Breast epithelium (tissue), 4 donors: ENCODE measurements at places on chromosomes 5 and 9. TPM values are rescaled to one million over a fixed set of nuclear protein-coding genes. Genes with fewer than 3 reads are reported as not detected.

GRCh38 chr5:132065351-132065937 is 5.0 kb downstream of the IL3 start:
- DNase-seq = no peak
- H3K27ac ChIP-seq = no peak overlapping the region
- H3K27me3 ChIP-seq = no peaks in the 10 kb centered on the region
- no peaks in the 10 kb centered on the region for H3K4me1 ChIP-seq
- no peaks in the 10 kb centered on the region for H3K36me3 ChIP-seq

DNA sequence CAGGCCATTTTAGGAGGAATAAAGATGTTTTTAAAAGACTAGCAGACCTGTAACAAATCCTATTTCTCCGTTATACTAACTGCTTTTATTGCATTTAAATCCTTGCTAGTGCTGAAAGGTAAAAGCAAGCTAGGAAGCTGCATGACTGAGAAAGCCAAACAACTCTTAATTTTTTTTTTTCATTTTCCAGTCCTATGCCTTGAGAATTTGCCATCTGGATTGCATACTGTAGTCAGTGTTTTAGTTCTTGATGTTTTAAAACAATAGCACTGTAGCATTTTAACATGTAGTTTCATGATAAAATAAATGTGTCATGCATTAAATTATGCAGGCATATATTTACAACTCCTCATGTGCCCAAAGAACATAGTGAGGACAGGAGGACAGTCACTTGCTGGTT is 108.4 kb upstream of the FGF10 start:
- DNase-seq = no peak
- H3K4me1 ChIP-seq = no peaks in the 10 kb centered on the region
- no peaks in the 10 kb centered on the region for H3K36me3 ChIP-seq

DNA sequence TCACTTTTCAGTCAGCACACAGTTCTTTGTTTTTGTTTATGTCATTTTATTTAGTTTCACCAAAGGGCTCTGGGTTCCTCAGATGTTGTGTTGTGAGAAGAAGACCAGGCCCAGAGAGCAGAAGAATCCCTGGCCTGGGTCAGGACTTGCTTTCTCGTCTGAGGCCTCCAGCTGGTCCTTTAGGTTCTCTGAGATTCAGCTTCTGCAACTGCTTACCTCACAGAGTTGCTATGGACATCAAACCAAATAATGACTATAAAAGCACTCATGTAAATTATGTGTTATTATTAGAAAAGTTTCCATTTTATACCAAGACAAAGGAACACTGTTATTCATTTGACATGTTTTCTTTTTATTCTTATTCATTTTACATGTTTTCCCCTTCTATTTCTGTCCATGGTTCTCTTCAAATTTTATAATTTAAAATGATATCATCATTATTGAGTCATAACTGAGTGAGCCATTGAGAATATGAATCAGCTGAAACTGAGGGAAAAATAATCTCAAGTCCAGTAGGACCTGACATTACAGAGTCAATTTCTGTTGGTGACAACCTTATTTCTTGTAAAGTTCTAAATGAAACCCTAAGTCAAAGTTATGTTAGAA is 44.0 kb upstream of the GLRX start:
- no peak for DNase-seq
- H3K27ac ChIP-seq = no peak overlapping the region
- H3K4me3 ChIP-seq = no peak overlapping the region
- no peaks in the 10 kb centered on the region for H3K4me1 ChIP-seq
- H3K36me3 ChIP-seq = no peaks in the 10 kb centered on the region

- H3K36me3 ChIP-seq = no peaks in the 10 kb centered on the region
- DNase-seq = no peak
- no peaks in the 10 kb centered on the region for H3K27me3 ChIP-seq
- H3K27ac ChIP-seq = no peak overlapping the region
- H3K4me1 ChIP-seq = no peaks in the 10 kb centered on the region
These were observed 135.0 kb downstream of the MVB12B start for GRCh38 chr9:126461608-126462007.

GRCh38 chr9:73173557-73174329 is 22.1 kb downstream of the ANXA1 start:
- H3K4me1 ChIP-seq = no peaks in the 10 kb centered on the region
- no peaks in the 10 kb centered on the region for H3K27me3 ChIP-seq
- no peak overlapping the region for H3K4me3 ChIP-seq
- peaks cover 8% of the 10 kb centered on the region for H3K36me3 ChIP-seq
- no peak overlapping the region for H3K27ac ChIP-seq
- DNase-seq = no peak

DNA sequence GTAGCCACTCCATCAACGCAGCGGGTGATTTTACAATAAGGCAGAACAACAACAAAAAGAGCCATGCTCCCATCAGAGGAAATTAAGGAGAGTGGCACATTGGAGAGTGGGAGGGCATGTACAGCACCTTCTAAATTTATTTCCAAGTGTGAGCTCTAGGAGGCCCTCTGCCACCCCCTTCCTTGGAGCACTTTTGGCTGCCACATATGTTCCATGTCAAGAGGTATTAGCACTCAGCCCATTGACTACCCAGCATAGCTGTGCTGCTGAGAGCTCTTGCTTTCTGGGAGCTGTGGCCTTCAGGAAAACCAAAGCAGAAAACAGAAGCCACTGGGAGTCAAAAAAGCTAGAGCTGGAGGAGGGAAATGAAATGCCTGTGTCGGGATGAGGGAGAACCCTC is 200.2 kb upstream of the PANK3 start:
- H3K4me1 ChIP-seq = no peaks in the 10 kb centered on the region
- H3K36me3 ChIP-seq = no peaks in the 10 kb centered on the region
- no peak for DNase-seq
- H3K4me3 ChIP-seq = no peak overlapping the region

GRCh38 chr9:27589462-27589861 is 16.2 kb upstream of the C9orf72 start:
- H3K27me3 ChIP-seq = no peaks in the 10 kb centered on the region
- DNase-seq = no peak
- no peaks in the 10 kb centered on the region for H3K36me3 ChIP-seq
- no peak overlapping the region for H3K4me3 ChIP-seq
- no peaks in the 10 kb centered on the region for H3K4me1 ChIP-seq

DNA sequence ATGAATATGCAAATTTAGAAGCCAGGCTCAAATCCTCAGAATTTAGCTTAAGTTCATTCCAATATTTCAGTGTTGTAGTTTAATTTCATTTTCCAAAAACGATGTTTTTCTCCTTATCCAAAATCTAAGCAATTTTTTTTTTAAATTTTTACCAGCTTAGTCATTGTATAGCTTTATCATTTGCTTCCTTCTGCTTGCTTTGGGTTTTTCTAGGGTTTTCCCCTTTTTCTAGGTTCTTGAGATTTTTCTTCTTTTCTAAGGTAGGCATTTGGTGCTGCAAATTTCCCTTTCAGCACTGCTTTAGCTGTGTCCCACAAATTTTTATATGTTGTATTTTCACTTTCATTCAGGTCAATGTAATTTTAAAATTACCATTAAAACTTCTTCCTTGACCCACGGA is 34.4 kb upstream of the CCDC112 start:
- no peaks in the 10 kb centered on the region for H3K27me3 ChIP-seq
- no peaks in the 10 kb centered on the region for H3K4me1 ChIP-seq
- no peaks in the 10 kb centered on the region for H3K36me3 ChIP-seq
- H3K27ac ChIP-seq = no peak overlapping the region
- H3K4me3 ChIP-seq = no peak overlapping the region
- DNase-seq = no peak

DNA sequence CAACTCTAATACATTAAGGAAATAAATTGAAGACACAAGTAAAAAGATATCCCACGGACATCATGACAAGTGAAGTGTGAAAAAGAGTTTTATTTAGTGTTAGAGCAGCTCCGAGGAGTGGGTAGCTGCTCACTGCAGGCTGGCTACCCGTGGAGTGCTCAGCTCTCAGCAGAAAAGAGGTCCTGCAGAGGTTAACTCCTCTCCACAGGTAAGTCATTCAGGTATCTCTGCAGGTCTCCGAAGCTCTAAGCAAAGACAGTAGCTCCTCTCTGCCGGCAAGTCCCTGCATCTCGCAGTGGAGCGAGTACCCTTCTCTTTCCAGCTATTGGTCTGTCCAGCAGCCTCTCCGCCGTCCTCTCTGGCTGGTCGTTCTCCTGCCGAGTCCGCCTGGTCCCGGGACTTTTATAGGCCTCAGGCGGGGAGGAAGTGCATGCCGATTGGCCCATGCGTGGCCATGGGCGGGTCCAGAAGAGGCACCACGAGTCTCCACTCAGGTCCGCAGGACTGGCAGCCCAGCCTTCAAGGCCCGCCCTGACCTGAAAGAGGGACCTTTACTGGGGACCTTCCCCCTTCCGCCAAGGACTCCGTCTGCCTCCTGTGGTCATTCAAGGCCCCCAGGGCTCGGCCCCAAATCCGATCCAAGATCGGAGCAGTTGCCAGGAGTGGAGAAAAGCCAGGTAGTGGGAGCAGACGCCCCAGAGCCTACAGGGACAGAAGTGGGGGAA is 29.9 kb downstream of the BTNL9 start:
- H3K27me3 ChIP-seq = no peaks in the 10 kb centered on the region
- no peaks in the 10 kb centered on the region for H3K4me1 ChIP-seq
- no peak for DNase-seq
- H3K27ac ChIP-seq = no peak overlapping the region

- H3K27me3 ChIP-seq = no peaks in the 10 kb centered on the region
- no peaks in the 10 kb centered on the region for H3K36me3 ChIP-seq
- H3K4me1 ChIP-seq = no peaks in the 10 kb centered on the region
- no peak overlapping the region for H3K4me3 ChIP-seq
- H3K27ac ChIP-seq = no peak overlapping the region
These were observed 315.6 kb downstream of the ZSWIM6 start for GRCh38 chr5:61647672-61648071.

DNA sequence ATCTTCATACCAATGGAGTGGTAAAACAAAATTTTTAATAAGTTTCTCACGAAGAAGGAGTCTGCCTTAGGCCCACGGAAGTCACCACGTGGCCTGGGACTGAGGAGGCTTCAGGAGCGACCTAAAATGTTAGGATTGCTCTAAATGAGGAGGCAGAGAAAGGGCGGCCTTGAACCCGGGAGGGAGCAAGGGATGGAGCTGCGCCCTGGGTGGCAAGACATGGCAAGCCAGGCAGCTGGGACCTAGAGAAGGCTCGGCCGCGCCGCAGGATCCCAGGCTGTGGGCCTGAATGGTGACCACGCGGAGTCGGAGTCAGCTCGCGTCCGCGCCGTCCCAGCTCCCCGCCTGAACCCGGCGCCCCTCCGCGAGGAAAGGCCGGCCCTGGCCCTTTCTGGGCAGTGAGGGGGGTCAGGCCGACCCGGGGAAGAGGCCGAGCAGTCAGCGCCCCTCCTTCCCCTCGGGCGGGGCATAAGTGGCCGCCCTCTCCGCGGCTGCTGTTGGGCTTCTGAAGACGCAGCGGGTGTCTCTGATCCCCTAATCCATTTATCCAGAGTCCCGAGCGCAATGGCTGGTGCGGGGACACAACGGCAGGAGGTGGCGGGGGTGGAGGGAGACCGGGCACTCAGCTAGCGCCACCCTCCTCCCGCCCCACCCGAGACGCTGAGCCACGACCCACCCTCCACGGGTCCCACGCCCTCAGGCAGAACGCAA is 10.6 kb downstream of the IRX1 start:
- H3K36me3 ChIP-seq = no peaks in the 10 kb centered on the region

- H3K4me1 ChIP-seq = no peaks in the 10 kb centered on the region
- H3K27ac ChIP-seq = no peak overlapping the region
- no peaks in the 10 kb centered on the region for H3K36me3 ChIP-seq
- H3K27me3 ChIP-seq = no peaks in the 10 kb centered on the region
- no peak for DNase-seq
- peak overlapping the region; percentile 54 for H3K4me3 ChIP-seq
These were observed 1.4 kb downstream of the MYO10 start for GRCh38 chr5:16934677-16935153.

- H3K27ac ChIP-seq = no peak overlapping the region
- no peak overlapping the region for H3K4me3 ChIP-seq
These were observed 2.6 kb downstream of the CARD9 start for GRCh38 chr9:136370687-136371532.

GRCh38 chr9:113898596-113898995 is 22.5 kb downstream of the ZNF618 start:
- H3K27ac ChIP-seq = no peak overlapping the region
- no peaks in the 10 kb centered on the region for H3K27me3 ChIP-seq
- no peak overlapping the region for H3K4me3 ChIP-seq
- DNase-seq = no peak
- no peaks in the 10 kb centered on the region for H3K4me1 ChIP-seq

GRCh38 chr9:69468380-69468779 is 143.4 kb downstream of the ENTREP1 start:
- no peaks in the 10 kb centered on the region for H3K4me1 ChIP-seq
- DNase-seq = no peak
- H3K27ac ChIP-seq = no peak overlapping the region
- H3K36me3 ChIP-seq = no peaks in the 10 kb centered on the region

DNA sequence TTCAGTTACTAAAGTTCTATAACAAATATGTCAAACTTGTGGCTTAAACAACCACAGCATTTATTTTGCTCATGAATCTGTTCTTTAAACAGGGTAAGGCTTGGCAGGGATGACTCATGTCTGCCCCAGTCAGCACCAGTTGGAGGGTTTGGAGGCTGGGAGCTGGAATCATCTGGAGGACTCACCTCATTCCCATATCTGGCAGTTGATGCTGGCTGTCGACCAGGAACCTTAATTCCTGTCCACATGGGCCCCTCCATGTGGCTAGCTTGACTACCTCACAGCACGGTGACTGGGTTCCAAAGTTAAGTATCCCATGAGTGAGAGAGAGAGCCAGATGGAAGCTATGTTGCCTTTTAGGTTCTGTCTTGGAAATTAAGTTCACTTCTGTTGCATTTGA is 13.8 kb upstream of the CCL28 start:
- H3K36me3 ChIP-seq = no peaks in the 10 kb centered on the region
- H3K27me3 ChIP-seq = no peaks in the 10 kb centered on the region
- no peaks in the 10 kb centered on the region for H3K4me1 ChIP-seq
- no peak for DNase-seq
- peak overlapping the region; percentile 78 for H3K27ac ChIP-seq

DNA sequence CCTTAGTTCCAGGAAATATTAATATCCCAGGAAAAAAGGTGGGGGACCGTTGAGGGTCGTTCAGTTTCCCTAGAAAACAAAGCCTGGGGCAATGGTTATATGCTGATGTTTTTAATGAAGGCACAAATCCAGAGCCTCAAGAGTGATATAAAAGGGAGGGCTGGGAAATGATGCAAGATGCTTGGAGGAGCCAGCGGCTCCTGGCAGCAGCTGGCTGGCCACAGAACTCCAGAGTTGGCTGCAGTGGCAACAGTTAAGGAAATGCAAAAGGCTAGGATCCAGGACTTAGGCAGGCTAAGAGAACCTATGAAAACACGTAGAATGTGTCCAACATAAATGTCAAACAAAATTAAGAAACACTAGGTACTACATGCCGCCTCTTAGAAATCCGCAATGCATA is 31.0 kb upstream of the B4GALT1 start:
- DNase-seq = no peak
- H3K36me3 ChIP-seq = no peaks in the 10 kb centered on the region
- no peak overlapping the region for H3K4me3 ChIP-seq
- no peaks in the 10 kb centered on the region for H3K4me1 ChIP-seq

- no peak overlapping the region for H3K27ac ChIP-seq
- H3K36me3 ChIP-seq = no peaks in the 10 kb centered on the region
- H3K27me3 ChIP-seq = no peaks in the 10 kb centered on the region
These were observed 66.3 kb downstream of the FEM1C start for GRCh38 chr5:115478281-115478680.

Gene AUH
- 34.2 TPM for total RNA-seq

Gene PCA3
- 0.44 TPM for total RNA-seq

Gene SLC46A2
- total RNA-seq = not detected
